Muscle of leg (tissue), 16 donors: ENCODE measurements at places on chromosomes 13 and 19.

- no peak for DNase-seq
These were observed 16.8 kb downstream of the ADGRE2 start for GRCh38 chr19:14761607-14762006.

DNA sequence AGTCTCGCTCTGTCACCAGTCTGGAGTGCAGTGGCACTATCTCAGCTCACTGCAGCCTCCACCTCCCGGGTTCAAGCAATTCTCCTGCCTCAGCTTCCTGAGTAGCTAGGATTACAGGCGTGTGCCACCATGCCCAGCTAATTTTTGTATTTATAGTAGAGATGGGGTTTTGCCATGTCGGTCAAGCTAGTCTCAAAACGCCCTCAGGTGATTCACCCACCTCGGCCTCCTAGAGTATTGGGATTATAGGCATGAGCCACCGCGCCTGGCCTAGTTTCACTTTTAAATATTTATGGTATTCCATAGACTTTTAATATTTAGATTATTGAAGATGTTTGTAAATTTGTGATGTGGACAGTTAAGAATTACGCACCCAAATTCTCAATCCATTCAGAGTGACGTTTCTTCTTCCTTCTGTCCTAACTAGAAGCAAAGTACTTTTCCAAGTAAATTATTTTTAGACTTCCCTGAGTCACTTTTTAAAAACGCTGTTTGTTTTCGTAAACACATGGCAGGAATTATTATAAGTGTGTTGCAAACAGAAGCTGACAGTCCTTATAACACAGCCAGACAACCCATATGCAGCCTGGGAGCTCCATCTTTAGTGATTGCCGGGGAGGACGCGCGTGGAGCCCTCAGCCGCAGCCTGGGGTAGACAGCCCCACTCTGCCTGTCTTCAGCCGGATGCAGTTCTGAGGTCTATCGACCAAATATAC is 131.7 kb downstream of the ATP11A start:
- no peak for DNase-seq

DNA sequence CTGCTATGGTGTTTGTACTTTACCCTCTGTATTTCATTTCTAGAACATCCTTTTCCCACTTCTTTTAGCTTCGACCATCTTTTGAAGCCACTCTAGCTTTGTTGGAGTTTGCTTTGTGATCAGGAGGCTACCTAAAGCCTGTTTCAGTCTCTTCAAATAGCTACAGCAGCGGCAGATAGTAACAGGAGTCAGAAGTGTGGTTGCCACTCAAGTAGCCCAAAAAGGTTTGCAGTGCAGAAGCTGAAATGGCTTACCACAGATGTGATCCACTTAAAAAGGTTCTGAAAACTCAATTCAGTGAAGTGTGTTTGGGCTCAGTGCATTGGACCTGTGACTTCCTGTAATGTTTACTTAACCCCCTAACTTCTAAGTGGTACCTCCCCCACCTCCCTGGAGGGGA is 26.2 kb downstream of the WASF3 start:
- DNase-seq, result no peak

GRCh38 chr19:18113827-18114226 is 16.2 kb downstream of the MAST3 start:
- DNase-seq, result no peak

GRCh38 chr19:49407079-49407478 is 16.2 kb downstream of the PTH2 start:
- DNase-seq, result no peak

DNA sequence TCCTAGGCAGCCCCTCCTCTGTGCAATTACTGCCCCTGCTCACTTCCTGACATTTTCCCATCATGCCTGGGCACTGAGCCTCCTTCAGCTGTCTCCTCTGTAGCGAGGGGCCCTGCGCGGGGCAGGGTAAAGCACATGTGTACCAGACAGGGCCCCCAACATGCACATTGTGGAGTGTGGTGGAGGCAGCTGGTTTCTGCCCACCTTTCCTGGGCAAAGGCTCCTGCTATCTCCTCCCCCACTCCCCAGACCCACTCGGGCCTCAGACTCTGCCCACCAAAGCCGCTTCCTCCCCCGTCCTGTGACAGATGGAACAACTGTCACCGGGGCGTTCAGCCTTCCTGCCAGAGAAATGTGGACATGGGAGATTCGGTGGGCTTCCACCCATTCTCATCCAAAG is 2.9 kb upstream of the KPTN start:
- no peak for DNase-seq

DNA sequence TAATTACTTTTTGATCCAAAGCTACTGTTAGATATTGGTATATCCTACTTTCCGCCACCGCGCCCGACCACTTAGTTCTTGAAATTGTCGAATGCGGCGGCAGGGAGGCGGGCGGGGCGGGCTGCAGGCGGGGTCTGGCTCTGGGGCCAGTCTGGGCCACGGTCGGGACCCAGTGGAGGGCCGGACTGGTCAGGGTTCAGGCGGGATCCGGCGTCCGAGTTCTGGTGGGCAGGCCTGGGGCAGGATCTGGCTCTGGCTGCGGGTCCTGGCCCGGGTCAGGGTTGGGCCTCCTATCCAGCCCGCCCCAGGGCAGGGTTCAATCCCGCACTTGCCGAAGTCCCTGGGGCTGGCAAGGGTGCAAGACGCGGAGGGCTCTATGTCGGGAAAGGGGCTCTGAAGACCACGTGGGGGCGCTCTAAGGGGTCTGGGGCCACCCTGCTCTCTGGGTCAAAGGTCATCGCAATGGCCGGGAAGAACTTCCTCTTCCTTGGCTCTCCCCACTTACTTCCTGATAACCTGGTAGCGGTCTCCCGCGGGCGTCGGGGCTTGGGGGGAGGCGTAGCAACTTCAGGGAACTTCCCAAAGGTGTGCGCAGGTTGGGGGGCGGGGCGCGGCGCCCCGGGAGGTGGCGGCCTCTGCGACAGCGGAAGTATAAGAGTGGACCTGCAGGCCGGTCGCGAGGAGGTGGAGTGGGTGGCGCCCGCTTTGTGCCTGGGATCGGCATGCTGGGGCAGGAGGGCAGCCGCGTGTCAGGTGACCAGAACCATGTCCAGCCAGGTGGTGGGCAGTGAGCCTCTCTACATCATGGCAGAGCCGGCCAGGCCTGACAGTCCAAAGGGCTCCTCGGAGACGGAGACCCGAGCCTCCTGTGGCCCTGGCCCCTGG is 83.4 kb downstream of the MRPL57 start:
- DNase-seq, result no peak

DNA sequence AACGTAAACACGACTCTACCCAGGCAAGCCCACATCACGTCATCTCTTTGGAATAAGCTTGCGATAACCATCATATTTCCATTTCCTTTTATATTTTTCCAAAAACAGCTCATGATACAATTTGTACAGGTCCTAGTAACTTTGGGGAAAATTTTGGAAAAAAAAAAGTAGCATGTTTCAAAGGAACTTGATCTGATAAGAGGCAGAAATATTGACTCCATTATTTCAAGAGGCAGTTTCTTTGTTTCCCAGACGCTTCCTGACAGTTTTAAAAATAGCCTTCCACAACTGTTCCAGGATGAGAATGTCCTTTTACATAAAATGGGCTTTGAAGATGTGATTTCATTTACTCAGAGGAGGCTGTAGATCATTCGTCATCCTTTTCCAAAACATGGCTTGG is 23.1 kb downstream of the KLF2 start:
- DNase-seq, result peak; percentile 52

DNA sequence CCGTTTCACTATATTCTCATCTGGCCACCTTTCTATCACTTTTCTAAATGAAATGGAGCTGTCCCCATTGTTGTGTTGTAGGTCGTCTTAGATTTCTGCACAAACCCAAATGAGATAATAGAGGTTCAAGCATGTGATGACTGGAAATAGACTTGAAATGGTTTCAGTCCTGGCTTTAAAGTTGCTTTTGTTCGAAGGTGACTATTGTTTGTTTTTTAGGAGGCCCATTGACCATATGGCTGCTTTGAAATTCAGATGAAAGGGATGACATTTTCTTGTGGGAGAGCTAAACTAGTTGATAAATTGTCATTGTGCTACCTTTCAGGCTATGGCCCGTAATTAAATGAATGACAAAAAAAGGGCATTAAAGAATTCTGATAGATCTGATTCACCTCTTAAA is 583.7 kb downstream of the GPC6 start:
- no peak for DNase-seq

- no peak for DNase-seq
These were observed 1540.5 kb downstream of the UQCRFS1 start for GRCh38 chr19:27672309-27673047.
